T-helper 17 cell (primary cell): ENCODE measurements at places on chromosomes 6 and 20. TPM values are rescaled to one million over a fixed set of nuclear protein-coding genes. Genes with fewer than 3 reads are reported as not detected.

Gene FRK
- total RNA-seq, result not detected

- DNase-seq, result no peak
Observed at GRCh38 chr20:6295127-6295866, 172.5 kb upstream of the FERMT1 start.

Gene COX4I2
- not detected for total RNA-seq

Gene POM121L2
- total RNA-seq, result not detected

DNA sequence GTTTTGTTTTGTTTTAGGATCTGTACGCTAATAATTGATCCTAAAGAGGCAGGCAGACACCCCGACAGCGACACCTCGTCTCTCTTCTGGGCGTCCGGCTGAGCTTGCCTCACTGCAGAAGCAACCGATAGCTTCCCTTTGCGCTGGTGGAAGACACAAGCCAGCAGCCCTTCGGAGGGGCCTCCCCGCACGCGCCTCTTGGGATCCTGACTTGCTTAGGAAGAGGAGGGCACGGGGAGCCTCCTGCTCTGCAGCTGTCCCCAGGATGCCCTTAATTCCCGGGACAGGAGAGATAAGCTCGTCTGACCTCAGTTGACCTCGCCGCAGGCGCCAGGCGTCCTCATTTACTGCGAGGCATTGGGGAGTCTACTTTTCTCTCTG is 94.0 kb downstream of the CD83 start:
- peak; percentile 8 for DNase-seq

- DNase-seq, result no peak
Observed at GRCh38 chr6:42239736-42240375, 22.2 kb upstream of the MRPS10 start.

- DNase-seq, result no peak
Observed at GRCh38 chr6:153207006-153207405, 75.9 kb upstream of the RGS17 start.

DNA sequence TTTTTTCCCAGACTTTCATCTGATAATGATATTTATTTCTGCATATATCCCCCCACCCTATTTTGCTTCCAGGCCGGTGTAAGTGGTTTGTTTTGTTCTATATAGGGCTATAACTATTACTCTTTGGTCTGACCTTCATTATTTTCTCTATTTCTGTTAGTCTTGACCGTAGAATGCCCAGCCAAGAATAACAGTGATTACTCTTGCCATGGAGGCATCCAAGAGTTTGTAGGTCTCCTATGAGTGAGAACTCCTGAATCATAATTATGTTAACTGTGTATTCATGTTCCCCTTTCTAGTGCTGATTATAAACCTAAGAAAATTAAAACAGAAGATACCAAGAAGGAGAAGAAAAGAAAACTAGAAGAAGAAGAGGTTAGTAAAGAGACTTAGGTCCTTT is 52.2 kb downstream of the TOP1 start:
- no peak for DNase-seq

Gene GGTLC1
- not detected for total RNA-seq

Gene LAMA4
- not detected for total RNA-seq

GRCh38 chr6:116974526-116975316 is 97.7 kb downstream of the RFX6 start:
- no peak for DNase-seq

DNA sequence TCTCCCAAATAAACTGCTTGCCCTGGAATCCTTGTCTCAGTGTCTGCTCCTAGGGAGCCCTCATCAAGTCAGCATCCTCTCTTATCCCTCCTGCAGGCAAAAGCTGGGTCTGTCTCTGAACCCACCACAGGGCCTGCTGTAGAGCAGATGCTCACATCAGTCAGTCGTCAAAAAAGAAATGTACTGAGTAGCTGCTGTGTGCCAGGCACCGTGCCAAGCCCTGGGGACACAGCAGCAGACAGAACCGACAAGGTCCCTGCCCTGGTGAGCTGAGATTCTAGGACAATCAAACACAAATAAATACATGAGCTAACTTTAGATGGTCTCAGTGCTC is 68.5 kb downstream of the EYA2 start:
- DNase-seq, result no peak

GRCh38 chr6:146770965-146771735 is 172.4 kb downstream of the ADGB start:
- DNase-seq, result no peak

Gene C20orf202
- total RNA-seq, result 0.68 TPM

DNA sequence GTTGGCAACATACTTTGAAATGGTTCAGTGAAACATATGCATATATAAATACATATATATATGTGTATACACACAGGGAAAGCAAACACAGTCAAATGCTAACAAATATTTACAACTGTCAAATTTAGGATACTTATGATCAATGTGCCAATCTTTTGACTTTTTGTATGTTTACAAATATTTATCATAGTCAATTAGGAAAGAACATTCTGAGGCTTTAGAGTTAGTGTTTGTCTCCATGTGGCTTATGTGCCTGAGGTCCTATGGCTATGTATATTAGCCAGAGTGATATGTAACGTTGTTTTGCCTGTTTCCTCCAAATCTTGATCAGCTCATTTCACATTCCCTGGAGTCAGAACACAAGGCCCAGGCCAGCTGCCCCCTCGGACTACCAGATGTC is 126.5 kb upstream of the MAN1A1 start:
- no peak for DNase-seq

DNA sequence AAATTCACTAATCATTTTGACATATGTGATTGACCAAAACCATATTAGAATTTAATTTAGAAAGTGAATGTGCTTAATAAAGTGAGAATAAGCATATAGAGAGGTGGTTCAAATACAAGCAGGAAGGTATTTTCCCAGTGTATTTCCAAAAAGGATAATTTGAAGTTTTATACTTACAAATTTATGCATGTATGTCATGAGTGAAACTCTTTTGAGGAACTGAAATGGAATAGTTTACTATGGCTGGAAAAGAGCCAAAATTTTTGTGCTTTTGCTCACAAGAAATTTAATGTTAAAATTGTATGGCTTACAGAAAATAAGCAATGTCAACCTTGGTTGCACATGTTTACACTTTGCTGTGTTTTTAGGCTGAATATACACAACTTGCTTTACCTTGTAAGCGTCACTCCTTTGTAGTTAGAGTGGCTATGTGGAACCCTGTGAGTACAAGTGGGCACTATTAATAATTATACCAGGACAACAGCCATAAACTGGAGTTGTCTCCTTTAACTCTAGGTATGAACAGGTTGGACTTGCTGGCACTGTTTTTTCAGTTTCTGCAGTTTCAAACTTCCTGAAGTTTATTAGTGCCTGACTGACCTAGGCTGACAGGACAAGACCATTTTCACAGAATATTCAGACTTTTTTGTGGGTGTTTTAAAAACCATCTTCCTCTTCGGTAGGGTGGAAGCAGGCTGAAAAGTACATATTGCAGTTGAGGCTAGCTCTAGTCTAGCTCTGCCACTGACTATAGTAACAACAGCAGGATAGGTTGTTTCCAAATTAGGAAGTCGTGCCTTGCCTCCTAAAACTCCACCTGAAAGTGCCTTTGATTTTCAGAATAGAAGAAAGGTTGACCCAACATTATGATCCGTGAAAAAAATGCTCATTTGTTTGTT is 6.0 kb downstream of the AFDN start:
- DNase-seq, result no peak

- no peak for DNase-seq
Observed at GRCh38 chr6:14059791-14060436, 57.7 kb upstream of the CD83 start.

Gene CLPSL2
- total RNA-seq, result not detected

GRCh38 chr20:51463560-51463959 is 79.0 kb downstream of the NFATC2 start:
- DNase-seq, result no peak

GRCh38 chr6:119442776-119443184 is 93.2 kb upstream of the MAN1A1 start:
- DNase-seq, result no peak

Gene BHLHE23
- not detected for total RNA-seq

Gene GLP1R
- not detected for total RNA-seq

GRCh38 chr6:90304308-90304707 is 7.7 kb upstream of the BACH2 start:
- DNase-seq, result no peak

Gene PIGT
- total RNA-seq, result 136 TPM

- DNase-seq, result no peak
Observed at GRCh38 chr6:63558278-63558677, 14.0 kb upstream of the LOC128125822 start.

GRCh38 chr6:228881-229651 is 63.2 kb upstream of the DUSP22 start:
- no peak for DNase-seq

Gene DST
- total RNA-seq, result 29.6 TPM

GRCh38 chr20:54620611-54621010 is 145.2 kb downstream of the DOK5 start:
- no peak for DNase-seq

DNA sequence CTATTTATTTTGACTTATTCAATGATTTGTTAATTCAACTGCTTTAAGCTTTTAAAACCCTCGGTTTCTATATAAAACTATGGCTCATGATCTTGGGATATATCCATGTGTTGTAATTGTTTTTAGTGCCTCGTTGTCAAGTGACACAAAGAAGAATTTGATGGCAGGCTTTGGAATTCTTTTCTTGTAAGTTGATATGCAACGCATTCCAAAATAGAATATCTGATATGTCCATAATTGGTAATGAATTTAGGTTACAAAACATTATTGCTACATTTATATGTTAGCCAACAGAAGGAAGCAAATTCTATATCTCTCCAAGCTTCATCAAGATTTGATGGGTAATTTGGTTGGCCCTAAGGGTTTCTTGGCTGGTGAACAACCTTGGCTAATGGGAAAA is 220.4 kb upstream of the RIMS1 start:
- no peak for DNase-seq

DNA sequence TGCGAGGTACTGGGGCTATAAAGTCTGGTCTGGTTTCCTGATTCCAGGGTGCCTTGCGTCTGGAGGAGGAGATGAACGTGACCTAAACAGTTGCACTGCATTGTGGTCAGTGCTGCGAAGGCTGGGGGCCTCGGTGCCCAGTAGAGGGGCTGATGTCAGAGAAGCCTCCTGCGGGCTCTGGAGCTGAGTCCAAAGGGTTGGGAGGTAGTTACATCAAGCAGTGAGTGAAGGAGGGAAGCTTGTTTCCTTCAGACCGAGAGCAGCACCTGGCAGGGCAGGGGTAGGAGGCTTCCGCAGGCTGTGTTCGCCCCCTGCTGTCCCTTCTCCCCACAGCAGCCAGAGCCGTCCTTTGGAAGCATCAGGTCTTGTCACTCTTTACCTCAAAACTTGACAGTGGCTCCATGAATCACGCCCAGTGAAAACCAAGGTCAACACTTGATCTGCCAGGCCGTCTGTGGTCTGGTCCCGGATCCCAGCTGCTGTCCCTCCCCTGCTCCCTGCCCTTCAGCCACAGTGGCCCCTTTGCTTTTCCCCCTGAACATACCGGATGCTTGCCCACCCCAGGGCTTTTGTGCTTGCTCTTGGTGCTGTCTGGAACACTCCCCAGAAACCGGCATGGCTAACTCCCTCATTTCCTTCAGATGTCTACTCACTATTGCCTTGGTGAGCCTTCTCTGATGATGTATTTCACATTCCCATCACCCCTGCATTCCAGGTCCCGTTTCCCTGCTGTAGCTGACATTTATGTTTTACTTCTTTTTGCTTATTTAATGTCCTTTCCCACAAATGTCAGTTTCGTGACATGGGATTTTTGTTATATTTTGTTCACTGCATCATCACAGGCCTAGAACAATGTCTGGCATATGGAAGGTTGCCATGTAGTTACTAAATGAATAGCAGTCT is 7.0 kb downstream of the DYNLRB1 start:
- DNase-seq, result peak; percentile 22

GRCh38 chr6:44966449-44967092 is 361.6 kb upstream of the RUNX2 start:
- no peak for DNase-seq

DNA sequence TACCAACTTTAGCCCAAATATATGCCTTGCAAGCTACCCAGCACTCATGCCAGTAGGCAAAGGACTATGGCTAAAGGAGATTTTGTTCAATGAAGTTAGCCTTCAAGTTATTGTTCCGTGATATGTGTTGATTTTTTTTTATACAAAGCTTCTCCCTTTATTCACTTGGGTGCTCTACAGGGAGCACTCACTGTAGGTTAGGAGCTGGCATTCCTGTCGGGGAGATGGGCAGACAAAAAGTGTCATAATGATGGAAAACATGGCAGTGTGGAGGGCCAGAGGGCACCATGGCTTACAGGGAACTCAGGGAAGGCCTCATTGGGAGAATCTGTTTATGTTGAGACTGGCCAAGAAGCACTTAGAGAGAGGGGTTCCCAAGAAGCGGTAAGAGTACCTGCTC is 292.4 kb downstream of the TSHZ2 start:
- DNase-seq, result no peak

DNA sequence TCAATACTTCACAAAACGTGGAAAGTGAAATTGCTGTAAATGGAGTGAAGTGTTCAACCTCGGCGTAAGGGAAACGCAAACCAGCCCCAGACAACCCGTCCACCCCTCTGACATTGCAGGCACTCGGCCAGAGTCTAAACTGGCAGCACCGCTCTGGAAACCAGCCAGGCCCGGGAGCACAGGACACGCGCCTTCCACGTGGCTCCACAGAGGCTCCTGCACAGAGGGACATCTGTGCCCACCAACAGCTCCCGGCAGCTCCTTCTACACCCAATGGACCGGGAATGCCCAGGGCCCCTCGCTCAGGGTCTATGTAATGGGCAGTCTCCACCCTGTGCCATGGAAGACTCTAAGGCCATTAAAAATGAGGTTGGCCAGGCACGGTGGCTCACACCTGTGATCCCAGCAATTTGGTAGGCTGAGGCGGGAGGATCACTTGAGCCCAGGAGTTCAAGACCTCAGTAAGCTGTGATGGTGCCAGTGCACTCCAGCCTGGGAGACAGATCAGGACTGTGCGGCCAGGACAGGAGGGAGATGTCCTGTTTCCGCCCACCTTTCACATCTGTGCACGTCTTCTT is 3.4 kb upstream of the HELZ2 start:
- DNase-seq, result no peak

GRCh38 chr20:10842116-10842515 is 168.3 kb upstream of the JAG1 start:
- DNase-seq, result no peak

Gene ISM1
- 7.8 TPM for total RNA-seq

Gene TREM2
- total RNA-seq, result not detected

- DNase-seq, result no peak
Observed at GRCh38 chr6:11609324-11610071, 71.9 kb downstream of the TMEM170B start.

GRCh38 chr6:106381881-106382280 is 21.4 kb downstream of the CRYBG1 start:
- no peak for DNase-seq

GRCh38 chr6:159282421-159282820 is 113.2 kb downstream of the FNDC1 start:
- DNase-seq, result no peak

DNA sequence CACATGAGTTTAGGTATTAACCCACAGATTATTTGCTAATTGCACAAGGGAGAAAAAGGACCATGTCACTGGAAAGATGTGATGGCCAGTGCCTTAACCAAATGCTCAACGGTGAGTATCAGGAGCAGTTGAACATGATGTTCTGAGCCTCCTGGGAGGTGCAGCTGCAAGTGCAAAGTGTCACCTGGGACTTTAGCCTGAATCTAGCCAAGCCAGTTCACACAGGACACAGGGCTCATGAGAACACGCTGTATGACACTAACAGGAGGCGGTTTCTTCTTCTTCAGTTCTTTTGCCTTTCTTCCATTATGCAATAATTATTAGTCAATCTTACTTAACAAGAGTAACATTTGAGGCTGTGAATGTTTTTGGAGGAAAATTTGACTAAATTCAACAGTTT is 225.3 kb downstream of the THBS2 start:
- no peak for DNase-seq
